ENCODE measurements at places on chromosomes 3 and 15.

DNA sequence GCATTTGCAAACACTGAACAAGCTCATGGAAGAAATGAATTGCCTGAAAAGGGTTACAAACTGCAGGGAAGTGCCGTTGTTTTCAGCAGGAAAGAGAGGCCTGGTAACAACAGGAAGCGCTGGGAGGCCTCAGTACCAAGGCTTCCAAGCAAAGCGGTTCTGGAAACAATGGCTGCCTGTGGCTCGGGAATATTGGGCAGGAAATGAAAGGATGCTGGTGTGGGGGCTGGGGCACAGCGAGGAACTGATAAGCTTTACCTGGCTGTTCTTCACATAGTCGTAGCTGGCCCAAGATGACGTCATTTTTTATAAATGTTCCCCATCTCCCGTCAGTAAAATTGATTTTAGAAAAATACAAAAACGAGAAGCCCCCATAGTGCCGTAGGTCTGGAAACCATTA, 55.9 kb downstream of the ARHGAP31 start:
- no peak for DNase-seq

DNA sequence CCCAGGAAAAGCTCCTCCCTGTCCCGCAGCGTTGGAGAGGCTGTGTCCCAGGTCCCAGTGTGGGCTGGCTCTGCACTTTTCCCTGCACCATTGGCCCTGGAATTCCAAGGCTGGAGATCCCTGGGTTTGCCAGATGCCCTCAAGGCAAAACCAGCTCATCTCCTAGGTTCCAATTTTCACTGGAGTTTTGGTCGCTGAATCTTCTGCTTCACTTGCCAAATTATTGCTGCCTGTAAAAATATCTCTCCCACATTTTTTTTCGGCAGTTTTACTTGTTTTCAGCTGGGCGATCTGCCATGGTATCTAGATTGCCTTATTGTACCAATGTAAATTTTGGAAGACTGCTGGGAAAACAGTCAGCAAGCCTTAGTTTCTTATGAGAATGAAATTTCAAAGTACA, 150.9 kb upstream of the ATP10A start:
- DNase-seq = no peak

- DNase-seq = no peak
Measured at GRCh38 chr3:197953325-197953724, 3.3 kb downstream of the RPL35A start.

GRCh38 chr3:59412516-59412915, 362.7 kb upstream of the CFAP20DC start:
- no peak for DNase-seq

- no peak for DNase-seq
Measured at GRCh38 chr3:114569186-114569585, 275.4 kb downstream of the TIGIT start.

- DNase-seq = no peak
Measured at GRCh38 chr15:87089551-87089950, 1009.9 kb downstream of the AGBL1 start.

DNA sequence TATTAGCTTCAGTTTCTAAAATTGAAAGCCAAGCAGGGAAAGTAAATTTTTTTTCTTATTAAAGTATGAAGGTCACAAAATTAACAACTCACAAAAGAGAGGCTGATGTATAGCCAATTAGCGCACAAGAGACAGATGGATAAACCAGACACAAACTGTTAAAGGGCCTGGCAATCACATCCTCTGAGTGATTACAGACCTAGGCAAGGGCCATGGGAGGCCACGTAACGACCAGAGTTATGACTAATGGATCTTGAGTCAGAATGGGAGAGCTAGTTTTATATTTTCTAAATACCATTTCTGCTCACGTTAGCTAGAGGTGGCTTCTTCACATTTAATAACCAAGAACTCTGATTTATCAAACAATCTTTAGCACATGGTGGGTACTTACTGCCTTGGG, 17.8 kb upstream of the SCAMP5 start:
- no peak for DNase-seq

GRCh38 chr3:47162697-47163168, 1.2 kb downstream of the SETD2 start:
- no peak for DNase-seq

GRCh38 chr3:123728014-123728413, 143.2 kb upstream of the HACD2 start:
- DNase-seq = no peak

DNA sequence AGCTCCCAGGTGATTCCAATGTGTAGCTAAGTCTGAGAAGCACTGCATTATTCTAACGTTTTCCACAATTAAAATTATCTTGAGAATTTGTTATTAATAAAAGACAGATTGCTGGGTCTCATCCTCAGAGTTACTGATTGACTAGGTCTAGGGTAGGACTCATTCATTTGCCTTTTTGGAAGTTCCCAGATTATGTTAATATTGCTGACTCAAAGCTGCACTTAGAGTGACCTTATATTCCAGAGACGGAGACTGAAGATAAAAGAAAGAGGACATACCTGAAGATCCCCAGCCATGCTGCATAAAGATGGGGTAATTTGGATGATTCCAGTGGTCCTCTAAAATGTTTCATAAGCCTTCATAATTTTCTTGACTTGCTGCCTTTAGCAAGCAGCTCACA, 81.8 kb downstream of the PLSCR2 start:
- DNase-seq = no peak

GRCh38 chr3:10992017-10992942, at the start of gene SLC6A1:
Gene SLC6A1 (plus strand): TSS chr3:10992748. CDS start chr3:11017212, 24,464 bp downstream.
- no peak for DNase-seq

Data from NCI-H460 (cell line).